Stimulated activated CD4-positive, alpha-beta T cell treated with anti-CD3 and anti-CD28 coated beads, Interleukin-1b, Interleukin-23, amount 100 ng/mL, for 4 hours (primary cell): ENCODE measurements at places on chromosomes 7 and 10.

DNA sequence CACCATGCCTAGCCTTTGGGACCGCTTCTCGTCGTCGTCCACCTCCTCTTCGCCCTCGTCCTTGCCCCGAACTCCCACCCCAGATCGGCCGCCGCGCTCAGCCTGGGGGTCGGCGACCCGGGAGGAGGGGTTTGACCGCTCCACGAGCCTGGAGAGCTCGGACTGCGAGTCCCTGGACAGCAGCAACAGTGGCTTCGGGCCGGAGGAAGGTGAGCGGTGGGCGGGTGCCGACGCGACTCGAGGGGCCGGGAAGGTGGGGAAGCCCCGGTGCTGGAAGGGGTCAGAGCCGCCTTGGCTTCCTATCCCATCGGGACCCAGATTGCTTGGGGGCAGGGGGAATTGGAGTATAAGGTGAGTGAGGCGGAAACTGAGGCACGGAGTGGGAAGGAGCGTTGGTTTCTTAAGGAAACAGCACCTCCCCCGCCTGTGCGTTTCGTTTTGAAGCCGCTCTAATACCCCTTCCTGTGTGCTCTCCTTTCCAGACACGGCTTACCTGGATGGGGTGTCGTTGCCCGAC, 547 bp downstream of the DDIT4 start:
- no peak for DNase-seq

GRCh38 chr7:70698219-70698832, 433.6 kb upstream of the GALNT17 start:
- no peak for DNase-seq

DNA sequence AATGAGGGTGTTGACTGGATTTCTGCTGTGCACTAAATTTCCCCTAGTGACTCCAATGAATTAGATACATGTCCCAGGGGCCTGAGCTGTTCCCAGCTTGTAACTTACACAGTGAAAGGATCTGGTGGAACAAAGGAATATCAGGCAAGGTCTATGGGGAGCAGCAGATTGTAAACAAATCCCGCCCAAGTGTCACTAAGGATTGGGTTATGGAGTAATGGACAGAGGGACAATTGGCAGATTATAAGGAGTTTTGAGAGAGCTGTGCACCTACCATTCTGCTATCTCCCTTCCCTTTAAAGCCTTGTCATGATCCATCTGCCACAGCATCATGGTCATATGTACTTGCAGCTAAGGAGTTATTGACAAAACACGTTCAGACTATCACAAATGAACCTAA, 183.0 kb downstream of the RAB11FIP2 start:
- DNase-seq = no peak

GRCh38 chr7:15334536-15335263, 227.1 kb downstream of the AGMO start:
- no peak for DNase-seq

GRCh38 chr7:37054624-37055241, 330.4 kb upstream of the AOAH start:
- no peak for DNase-seq

DNA sequence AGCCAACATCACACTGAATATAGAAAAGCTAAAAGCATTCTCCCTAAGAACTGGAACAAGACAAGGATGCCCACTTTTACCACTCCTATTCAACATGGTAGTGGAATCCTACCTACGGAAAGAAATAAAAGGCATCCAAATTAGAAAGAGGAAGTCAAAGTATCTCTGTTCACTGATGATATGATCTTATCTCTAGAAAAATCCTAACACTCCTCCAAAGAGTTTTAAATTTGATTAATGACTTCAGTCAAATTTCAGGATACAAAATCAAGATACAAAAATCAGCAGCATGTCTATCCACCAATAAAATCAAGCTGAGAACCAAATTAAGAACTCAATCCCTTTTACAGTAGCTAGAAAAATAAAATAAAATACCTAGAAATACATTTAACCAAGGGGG, 35.3 kb upstream of the TNKS2 start:
- DNase-seq = no peak

DNA sequence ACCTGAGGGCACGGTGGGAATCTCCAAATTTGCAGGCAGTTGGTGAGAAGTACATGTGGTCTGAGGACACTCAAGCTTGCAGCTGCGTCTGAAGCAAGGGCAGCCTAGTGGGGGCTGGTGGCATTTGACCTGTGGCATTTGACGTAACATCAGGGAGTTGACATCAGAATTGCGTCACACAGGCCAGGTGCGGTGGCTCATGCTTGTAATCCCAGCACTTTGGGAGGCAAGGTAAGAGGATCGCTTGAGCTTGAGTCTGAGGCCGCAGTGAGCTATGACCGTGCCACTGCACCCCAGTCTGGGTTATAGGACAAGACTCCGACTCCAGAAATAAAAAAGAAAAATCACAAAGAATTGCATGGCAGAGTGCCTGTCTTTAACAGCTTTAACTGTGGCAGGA, 25.6 kb upstream of the RBAK start:
- DNase-seq = no peak

DNA sequence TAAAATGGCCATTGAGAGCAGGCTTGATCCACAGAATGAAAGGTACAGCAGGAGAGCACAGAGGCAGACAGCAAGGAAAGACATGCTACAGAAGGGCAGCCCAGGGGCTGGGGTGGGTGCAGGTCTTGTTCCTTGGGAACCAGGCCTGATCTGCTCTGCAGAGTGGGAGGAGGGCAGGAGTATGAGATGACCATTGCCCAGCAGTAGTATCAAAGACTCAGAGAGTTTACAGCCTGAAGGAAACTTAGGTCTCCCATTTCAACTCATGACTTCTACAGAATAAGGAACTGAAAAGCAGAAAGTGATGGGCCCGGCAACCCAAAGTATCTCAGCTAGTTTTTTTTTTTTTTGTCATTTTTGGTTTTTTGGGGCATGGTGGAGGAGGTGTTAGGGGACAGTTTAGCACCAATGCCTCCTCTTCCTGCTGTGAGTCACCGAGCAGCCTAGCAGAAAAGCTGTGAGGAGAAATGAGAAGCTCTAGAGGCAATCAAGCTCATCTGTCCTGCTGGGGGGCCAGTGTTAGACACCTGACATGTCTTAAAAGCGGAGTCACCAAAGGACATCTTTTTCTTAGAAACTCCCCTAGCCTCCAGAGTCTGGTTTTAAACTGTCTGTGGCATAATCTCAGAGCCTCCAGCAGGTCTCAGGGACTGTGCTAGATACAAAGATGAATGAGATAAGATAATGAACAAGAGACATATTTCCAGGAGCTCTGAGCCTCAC, 34.3 kb upstream of the HERPUD2 start:
- DNase-seq = no peak

- DNase-seq = no peak
Measured at GRCh38 chr10:113027574-113028455, 77.8 kb downstream of the TCF7L2 start.

GRCh38 chr7:127751490-127752448, 99.8 kb downstream of the SND1 start:
- DNase-seq = no peak
